Activated T-helper 2 cell treated with anti-CD3 and anti-CD28 coated beads, Interferon-gamma antibody, Interleukin-2, Interleukin-4, amounts not matched to agents 10 μg/mL and 5 μg/mL and 100 μg/mL, durations not matched to agents 14 hours and 24 hours and 36 hours (primary cell): ENCODE measurements at places on chromosomes 5 and 9. TPM values are rescaled to one million over a fixed set of nuclear protein-coding genes. Genes with fewer than 3 reads are reported as not detected.

The ISL1 gene
- total RNA-seq = not detected in 2 replicates

- peak; percentile 47 for DNase-seq
- H3K27me3 ChIP-seq = no peaks in the 10 kb centered on the region
- no peaks in the 10 kb centered on the region for H3K36me3 ChIP-seq
- no peak overlapping the region for H3K27ac ChIP-seq
- H3K4me1 ChIP-seq = no peaks in the 10 kb centered on the region
- no peak overlapping the region for H3K4me3 ChIP-seq
Measured at GRCh38 chr9:134698587-134699342, 57.2 kb downstream of the COL5A1 start.

DNA sequence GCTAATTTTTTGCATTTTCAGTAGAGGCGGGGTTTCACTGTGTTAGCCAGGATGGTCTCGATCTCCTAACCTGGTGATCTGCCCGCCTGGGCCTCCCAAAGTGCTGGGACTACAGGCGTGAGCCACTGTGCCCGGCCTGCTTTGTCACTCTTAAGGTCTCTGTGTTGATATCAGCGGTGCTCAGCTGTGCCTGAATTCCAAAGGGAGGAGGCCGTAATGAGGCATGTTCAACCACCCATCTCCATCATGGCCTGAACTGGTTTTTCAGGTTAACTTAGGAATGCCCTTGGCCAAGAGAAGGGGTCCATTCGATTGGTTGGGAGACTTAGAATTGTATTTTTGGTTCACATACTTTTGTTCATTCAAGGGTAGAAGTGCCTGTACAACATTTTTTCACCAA is 22.0 kb downstream of the HSD17B3 start:
- no peak for DNase-seq
- no peaks in the 10 kb centered on the region for H3K36me3 ChIP-seq
- H3K4me1 ChIP-seq = no peaks in the 10 kb centered on the region
- H3K27ac ChIP-seq = no peak overlapping the region
- no peak overlapping the region for H3K4me3 ChIP-seq

DNA sequence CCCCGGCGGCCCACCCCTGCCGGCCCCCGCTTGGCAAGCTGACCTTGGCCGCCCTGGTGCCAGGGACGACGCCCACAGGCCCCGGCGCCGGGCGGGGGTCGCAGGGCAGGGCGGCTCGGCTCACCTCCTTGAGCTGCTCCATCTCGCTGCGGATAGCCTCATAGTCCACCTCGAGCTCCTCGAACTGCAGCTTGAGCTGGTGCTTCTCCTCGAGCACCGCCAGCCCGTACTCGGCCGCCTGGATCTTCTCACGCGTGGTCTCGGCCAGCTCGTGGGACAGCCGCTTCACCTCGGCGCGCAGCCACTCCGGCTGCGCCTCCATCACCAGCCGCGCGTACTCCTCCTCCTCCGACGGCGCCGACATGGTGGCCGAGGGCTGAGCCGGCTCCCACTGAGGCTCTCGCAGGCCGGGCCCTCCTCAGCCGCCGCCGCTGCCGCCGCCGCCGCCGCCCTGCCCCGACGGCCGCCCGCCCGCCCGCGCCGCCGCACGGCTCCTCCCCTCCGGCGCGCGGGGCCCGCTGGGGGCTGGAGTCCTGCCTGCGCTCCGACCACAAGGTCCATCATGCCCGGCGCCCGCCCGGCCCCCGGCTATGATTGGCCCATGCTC is at the start of gene BICD2:
Gene BICD2, minus strand, starts transcription at position 453 of the 607 bp plus-strand sequence. Its CDS starts 89 bp downstream, at position 364.
- no peak for DNase-seq
- H3K27me3 ChIP-seq = no peaks in the 10 kb centered on the region
- H3K36me3 ChIP-seq = no peaks in the 10 kb centered on the region
- peak within 1 kb of the TSS; percentile 87 for H3K27ac ChIP-seq
- peaks cover 28% of the 10 kb centered on the region for H3K4me1 ChIP-seq
- H3K4me3 ChIP-seq = peak within 1 kb of the TSS; percentile 95

DNA sequence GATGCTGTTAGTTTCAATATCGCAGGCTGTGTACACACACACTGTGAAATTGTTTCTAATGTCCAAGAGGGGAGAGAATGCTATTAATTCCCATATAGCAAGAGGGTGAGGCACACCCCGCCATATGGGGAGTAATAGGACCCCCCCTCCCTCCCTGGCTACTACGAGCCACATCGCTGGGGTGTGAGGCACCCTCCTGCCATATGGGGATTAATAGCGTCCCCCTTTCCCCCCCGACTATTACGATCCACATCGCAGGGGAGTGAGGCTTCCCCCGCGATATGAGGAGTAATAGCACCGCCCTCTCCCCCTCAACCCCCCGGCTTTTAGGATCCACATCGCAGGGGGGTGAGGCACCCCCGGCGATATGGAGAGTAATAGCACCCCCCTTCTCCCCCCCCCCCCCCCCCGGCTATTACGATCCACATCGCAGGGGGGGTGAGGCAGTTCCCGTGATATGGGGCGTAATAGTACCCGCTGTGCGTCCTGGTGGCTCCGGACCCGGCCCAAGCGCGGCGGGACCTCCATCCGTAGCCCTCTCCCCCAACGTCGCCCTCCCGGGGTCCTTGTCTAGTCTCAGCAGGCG is 494 bp upstream of the STK32A start:
- H3K27ac ChIP-seq = no peak overlapping the region
- no peak overlapping the region for H3K4me3 ChIP-seq
- no peaks in the 10 kb centered on the region for H3K36me3 ChIP-seq
- no peaks in the 10 kb centered on the region for H3K4me1 ChIP-seq
- DNase-seq = no peak

DNA sequence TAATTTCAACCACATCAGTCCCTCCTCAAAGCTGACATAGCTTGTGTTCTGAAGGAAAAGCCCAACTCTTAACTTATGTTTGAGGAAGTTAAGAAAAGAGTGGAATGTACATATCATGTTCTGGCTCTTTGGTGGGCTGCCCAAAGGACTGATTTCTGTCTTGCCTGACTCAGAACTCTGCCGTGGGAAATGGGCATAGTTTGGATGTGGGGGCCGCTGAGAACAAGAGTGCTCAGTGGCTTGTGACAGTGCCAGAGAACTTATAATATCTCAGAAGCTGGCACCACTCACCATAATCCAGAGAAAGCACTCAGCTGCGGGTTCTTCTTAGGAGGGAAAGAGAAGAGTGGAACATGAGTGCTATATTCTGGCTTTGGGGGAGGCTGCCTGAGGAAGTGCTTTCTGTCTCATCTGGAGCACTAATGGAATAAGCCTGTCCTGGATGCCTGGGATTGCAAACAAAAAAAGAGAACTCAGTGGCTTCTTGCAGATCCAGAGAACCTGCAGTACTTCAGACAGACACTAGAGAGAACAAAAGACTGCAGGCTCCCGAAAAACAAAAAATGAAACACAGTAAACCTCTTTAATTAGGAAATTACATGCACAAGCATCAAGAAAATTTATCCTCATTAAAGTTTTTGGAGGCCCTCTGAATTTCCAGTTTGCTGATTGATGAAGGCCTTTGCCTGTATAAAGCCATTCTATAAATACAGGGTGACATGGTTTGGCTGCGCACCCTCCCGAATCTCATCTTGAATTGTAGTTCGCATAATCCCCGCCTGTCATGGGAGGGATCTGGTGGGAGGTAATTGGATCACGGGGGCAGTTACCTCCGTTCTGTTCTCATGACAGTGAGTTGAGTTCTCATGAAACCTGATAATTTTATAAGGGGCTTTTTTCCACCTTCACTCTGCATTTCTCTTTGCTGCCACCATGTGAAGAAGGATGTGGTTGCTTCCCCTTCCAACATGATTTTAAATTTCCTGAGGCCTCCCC is 207.0 kb downstream of the DMAC1 start:
- H3K36me3 ChIP-seq = no peaks in the 10 kb centered on the region
- no peak for DNase-seq
- no peaks in the 10 kb centered on the region for H3K4me1 ChIP-seq
